Glomerular endothelial cell (primary cell): ENCODE measurements at places on chromosomes 1 and 21.

- DNase-seq, result no peak
These were observed 684.0 kb downstream of the NCAM2 start for GRCh38 chr21:21682172-21682571.

DNA sequence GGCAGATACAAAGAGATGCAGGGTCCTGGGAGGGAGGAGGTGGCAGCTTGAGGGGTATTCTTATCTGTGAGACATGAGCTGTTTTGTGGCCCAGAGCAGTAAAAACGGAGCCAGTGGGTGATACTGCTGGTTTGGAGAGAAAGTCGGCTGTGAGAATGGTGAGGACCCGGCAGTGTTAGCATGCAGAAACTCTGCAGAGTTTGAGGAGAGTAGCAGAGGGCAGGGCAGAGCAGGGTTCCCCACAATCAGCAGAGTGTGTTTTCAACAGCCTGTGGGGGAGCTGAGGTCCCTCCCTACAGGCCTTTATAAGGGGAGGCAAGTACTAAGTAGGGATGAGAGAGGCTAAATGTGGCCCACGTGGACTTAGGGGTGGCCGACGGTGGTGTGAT lies 423 bp downstream of the SLAMF8 start:
- no peak for DNase-seq

- no peak for DNase-seq
These were observed 23.7 kb downstream of the GLUL start for GRCh38 chr1:182367926-182368325.

DNA sequence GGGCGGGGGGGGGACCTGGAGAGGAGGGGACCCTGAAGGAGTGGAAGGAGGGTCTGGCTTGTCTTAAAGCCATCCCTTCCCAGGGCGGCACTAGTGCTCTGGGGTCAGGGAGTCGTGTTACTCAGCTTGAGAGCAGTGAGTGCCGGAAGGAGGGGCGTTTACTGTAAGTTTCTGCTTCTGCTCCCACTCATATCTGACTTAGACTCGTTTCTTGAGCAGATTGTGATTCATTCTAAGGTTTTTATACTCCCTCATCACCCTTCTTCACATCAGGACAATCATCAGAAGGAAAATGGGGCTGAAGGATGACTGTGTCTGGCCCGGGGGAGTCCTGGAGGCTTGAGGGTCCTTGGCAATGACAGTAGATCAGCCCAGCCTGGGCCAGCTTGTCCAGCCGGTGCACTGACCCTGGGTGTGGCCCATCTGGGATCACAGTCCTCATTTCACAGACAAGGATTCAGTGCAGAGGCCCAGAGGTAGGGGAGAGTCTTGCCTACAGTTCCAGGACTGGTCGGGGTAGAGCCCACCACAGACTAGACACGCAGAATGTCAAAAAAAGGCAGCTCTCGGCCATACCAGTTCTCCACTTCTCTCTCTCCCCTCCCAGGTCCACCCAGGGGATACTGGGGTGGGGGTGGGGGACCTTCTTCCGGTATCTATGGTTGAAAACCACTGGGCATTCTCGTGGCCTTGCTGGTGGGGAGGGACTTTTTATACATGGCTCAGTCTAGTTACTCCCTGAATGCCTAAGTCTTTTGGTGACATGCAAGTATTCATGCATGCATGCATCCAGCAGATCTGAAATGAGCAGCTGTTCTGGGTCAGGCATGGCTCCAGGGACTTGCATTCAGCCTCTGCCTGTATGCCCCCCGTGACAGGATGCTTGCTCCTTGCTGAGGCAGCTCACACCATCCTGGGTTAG lies 5.1 kb downstream of the TNFRSF8 start:
- DNase-seq, result no peak
